ENCODE measurements at places on chromosomes 6 and 20.

- DNase-seq: no peak
Measured at GRCh38 chr20:51318058-51318949, 224.2 kb downstream of the NFATC2 start.

GRCh38 chr6:145148776-145149175 is 586.5 kb downstream of the EPM2A start:
- no peak for DNase-seq

DNA sequence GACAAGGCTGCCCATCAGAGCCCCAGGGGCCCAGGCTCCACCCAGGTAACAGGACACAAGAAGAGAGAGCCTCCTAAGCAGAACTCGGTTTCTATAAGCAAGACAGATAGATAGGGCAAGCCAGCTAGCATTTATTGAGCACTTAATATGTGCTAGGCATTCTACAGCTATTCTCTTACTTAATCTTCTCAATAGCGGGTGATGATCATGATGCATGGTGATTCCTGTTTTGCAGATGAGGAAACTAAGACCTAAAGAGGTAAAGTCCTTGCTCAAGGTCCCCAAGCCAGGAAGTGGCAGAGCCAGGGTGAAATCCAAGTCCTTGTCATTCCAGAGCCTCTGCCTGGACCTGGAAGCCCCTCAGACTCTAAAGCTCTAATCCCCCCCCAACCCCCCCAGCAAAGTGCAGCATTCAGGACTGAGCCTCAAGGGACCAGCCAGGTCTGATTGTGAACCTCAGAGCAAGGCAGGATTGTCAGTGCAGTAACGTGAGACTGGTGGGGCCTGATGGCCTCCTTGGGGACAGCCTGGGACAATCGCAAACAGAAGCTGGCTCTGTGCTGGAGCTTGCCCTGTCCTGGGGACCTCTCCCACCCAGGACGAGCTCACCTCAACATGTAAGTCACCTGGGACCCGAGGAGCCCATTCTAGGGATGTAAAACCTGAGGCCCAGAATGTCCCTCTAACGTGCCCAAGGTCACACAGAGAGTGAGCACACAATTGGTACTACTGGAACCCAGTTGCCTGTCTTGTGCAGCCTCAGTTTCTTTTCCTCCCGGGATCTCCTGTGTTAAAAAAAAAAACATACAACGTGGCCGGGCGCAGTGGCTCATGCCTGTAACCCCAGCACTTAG is 48.4 kb upstream of the PTGIS start:
- no peak for DNase-seq

GRCh38 chr6:137271245-137272183 is 52.3 kb upstream of the IFNGR1 start:
- no peak for DNase-seq

DNA sequence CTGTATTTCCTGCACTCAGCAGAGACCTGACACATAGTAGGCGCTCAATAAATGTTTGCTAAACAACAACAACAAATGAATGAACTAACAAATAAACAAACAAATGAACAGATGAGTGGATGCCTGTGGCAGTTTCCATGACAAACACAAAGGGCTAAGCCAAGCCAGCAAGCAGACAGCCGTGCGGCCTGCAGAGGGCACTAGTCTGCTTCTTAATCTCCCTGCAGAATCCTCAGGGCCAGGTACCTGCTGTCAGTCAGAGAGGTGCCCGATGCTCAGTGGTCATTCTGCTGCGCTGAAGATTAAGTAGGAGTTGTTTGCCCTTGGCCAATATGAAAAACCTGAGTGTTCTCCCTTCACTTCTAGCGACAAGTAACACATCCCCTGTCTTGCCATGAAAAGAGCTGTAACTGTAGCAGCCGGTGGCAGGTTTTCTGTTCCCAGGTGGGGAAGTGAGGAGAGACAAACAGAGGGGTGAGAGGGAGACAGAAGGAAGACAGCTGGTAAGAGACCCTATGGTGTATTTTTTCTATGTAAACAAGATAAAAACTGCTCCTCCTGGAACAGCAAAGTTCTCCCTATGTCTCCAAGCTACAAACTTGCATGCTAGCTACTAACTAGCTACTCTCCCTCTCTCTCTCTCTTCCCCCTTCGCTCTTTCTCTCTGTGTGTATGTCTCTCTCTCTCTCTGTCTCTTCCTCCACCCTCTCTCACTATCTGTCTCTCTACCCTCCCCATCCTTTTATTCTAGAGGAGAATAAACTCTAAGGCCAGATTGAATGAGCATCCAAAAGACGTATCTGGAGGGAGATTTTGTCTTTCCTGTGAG is at the start of gene MC3R:
Gene MC3R (plus strand): TSS at position 779 of the 829 bp plus-strand sequence. CDS start 112 bp downstream, outside the sequence.
- DNase-seq: no peak

DNA sequence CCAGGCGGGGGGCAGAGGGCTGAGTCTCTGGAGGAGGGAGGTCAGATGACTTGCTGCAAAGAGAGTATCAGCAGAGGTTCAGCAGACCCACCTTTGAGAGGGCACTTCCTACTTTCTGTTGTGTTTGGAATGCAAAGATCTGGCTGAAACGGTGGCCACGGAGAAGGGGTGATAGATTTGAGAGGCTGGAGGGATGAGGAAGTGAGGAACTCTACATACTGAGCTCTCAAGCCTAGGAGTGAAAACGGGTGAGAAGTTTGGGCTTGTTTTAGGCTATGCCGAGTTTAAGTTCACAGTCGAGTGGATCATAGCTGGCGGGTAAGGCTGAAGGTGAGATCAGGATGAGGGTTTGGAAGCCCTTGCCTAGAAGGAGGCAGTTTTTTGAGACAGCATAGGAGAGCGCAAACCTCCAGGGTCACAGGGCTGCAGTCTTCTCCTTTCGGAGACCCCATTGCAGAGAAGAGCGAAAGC is 477 bp upstream of the ITPA start:
- DNase-seq: no peak

DNA sequence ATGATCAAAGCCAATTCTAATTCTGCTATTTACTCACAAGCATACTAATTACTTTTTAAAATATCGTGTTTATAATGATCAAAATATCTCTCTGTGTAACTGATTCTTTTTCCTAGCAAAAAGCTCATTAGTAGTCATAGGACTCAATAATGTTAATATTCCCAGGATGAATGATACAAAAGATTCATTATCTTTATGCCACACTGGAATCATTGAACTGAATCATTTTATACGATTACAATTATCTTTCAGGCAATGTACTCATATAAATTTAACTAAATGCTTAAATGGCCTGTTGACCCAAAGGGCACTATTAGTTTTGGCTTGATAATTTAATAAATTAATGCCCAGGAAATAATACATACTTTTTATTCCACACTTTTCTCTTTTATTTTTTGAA is 96.3 kb downstream of the EYS start:
- no peak for DNase-seq

- DNase-seq: no peak
Measured at GRCh38 chr6:96460052-96460700, 61.4 kb upstream of the UFL1 start.

GRCh38 chr6:42527204-42527603 is 36.6 kb upstream of the UBR2 start:
- DNase-seq: no peak

DNA sequence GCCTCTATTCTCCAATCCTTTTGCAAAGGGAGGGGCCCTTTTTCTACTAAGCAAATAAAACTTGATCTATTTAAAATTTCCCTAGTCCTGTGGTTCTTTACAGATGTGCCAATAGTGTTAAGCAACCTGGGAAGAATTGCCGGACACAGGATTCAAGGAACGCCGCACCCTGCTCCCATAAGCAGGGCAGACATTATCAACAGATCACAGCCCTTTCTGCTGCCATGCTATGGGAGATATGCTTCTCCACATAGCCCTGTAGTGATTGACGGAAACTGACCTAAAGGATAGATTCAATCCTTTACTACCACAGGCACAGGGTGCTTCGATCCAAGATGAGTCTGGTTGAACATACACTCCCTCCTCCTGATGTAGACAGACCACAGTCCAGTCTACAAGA is 118.4 kb upstream of the TRAF3IP2 start:
- no peak for DNase-seq

GRCh38 chr6:70717038-70717801 is 49.5 kb downstream of the SMAP1 start:
- DNase-seq: no peak

DNA sequence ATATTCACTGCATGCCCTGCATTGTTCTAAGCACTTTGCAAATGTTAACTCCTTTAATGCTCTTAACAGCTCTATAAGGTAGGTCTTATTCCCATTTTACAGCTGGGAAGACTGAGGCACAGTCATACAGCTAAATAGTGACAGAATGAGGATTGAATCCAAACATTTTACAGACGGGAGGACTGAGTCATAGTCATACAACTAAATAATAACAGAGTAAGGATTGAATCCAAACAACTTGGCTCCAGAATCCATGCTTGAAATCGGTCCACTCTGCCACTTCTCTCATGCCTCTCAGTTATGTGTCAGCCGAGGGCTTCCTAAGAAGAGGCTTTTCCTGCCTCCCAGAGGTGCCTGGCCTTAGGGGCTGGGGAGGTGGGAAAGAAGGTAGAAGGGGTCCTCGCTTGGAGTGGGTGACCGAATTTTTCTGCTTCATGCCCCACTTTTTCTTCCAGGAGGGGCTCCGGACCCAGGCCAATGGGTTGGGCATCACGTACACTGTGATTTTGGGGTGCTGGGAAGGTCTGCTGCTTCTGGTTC is 137.4 kb upstream of the RNF24 start:
- no peak for DNase-seq

DNA sequence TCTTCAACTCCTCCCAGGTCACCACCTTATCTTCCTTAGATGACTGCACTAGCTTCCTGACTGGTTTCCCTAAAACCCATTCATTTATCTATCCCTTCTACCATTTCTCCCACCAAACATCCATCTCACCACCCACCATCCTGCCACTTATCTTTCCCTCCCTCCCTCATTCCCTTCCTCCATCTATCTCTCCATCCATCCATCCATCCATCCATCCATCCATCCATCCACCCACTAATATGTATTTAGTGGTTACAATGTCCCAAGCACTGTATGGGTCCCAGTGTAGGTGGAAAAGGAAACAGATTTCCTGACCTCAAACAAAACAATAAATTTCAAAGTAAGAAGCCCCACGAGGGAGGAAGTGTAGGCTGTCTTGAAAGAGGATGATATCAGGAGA is 59.3 kb upstream of the APCDD1L start:
- no peak for DNase-seq

DNA sequence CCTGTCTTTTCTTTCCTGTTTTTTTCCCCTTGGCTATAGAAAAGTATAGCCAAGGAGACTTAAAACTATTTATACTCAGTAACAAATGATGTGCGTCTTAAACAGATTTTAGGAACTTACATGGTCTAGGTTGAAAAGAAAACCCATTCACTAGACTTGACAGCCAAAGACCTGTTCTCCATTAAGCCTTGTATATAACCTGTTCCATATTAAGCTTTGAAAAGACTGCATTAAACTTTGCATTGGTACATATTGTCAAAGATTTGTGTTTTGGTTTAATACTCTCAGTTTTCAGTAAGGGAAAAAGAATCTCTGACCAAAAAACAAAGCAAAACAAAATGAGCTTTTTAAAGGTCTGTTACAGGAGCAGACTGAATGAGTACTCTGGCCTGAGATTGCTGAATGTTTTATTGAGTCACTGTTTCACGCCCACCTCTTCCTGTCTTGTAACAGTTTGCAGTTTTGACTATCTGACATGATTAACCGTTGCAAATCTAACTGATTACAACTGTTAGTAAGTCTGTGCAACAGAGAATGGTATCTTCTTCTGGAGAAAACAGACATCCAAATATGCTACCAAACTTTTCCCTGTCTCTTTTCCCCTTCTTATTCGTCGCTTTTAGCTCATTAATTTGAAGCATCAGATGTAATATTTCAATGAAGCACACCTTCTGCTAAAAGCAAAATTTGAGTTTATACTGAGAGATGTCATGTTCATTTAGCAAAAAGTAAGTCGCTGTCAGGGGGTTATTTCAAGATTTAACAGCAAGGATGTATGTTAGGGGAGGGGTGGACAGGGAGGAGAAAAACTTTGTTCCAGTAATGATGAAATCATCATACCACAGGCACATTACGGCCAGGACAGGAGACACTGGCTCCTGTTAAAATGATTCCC is 59.1 kb upstream of the SUPT3H start:
- no peak for DNase-seq
